ENCODE measurements at places on chromosomes 3 and 15. TPM values are rescaled to one million over a fixed set of nuclear protein-coding genes. Genes with fewer than 3 reads are reported as not detected.

PLA2G4F gene
- total RNA-seq = 162 TPM

KIF7 gene
- total RNA-seq = 4.2 TPM

MESP1 gene
- total RNA-seq = 0.49 TPM

DNA sequence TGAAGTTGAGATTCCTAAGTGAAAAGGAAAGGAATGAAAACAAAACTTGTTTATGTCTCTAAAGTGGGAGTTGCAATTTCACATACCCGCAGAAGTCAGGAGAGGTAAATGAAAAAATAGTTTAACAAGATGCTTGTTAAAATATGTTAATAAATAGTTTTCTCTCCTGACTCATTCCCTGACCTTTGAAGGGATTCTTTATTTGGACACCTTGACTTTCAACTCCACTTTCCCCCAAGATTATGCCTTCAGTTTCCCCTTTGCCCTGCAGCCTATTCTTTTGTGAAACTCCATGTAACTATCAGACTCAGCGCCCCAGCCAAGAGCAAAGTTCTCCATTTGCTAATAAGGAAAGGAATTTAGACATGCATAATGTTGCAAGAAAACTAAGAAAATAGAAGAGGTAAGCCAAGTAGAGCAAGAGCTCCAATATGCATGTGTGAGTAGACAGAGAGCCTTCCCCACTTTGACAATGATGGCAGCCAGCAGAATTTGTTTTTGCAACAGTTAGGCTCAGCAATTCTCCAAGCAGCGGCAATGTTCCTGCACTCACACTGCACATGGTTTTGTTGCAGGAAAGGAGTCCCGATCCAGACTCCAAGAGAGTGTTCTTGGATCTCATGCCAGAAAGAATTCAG lies 61.2 kb downstream of the CD200 start:
- DNase-seq = no peak

GRCh38 chr3:13879102-13879945 lies 547 bp downstream of the WNT7A start:
- DNase-seq = peak; percentile 88

C3orf20 gene
- total RNA-seq = not detected

DNA sequence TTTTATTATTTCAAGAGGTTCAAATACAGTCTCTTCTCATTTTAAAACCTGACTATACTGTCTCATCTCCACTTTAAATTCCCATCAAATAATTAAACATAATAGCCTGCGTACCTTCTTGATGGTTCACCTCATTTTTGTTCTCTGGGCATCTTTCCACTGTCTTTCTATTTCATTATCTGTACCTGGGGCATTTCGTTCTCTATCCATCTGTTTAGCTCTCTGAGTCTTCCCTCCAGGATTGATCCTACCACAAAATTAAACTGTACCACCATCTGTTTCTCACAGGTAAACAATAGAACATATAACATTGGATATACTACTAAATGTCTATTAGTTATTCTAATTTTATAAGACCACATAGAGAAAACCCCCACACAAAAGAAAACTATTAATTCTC lies 1331.4 kb downstream of the NSUN3 start:
- no peak for DNase-seq

DNA sequence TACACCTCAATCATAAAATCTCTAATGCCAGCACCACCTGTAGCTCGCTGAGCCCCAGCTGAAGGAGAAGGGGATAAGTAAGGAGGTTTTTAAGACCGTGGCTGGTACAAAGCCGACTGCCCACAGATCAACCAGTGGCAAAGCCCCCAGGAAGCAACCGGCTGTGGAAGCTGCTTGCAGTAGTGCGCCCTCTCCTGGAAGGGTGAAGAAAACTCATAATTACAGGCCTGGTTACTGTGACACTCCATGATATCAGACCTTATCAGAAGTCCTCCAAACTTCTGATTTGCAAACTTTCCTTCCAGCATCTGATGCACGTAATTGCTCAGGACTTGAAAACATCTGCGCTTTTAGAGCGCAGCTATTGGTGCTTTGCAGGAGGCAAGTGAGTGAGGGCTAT lies 63.1 kb upstream of the MCTP2 start:
- no peak for DNase-seq

GRCh38 chr3:152419748-152420147 lies 151.0 kb downstream of the MBNL1 start:
- DNase-seq = no peak

DNA sequence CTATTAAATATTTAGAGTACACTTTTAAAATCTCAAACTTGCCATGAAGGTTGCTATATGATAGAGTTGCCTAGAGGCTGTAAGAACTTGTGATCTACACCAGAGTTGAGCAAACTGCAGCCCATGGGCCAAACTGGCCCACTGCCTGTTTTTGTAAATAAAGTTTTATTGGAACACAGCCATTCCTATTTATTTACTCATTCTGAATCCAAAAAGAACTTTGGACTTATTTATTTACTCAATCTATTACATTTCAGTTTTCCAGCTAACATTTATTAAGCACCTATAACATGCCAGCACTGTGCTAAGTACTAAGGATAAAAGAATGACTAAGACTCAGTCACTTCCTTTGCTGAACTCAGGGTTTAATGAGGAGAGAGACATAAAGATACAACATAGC lies 403.6 kb downstream of the ERC2 start:
- DNase-seq = no peak

DNA sequence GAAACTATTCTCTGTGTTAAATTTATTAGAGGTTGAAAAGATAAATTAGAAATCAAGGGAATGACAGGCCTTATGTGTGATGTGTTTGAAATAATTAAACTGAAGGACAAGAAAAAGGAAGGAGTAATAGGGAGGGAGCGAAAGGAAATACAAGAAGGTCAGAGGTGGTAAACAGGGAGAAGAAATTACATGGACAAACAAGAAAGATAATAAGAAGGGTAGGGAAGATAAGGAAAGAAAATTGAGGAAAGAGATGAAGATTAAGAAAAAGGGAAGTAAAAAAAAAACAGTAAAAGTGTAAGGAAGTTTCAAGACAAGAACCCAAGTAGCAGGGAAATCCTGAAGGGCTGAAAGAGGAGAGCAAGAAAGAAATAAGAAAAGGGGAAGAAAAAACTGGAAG lies 26.2 kb upstream of the ANXA2 start:
- no peak for DNase-seq

GRCh38 chr15:89758283-89758682 lies 7.2 kb upstream of the MESP1 start:
- no peak for DNase-seq
